Sciatic nerve (tissue), 2 donors: ENCODE measurements at places on chromosomes 3 and 15. TPM values are rescaled to one million over a fixed set of nuclear protein-coding genes. Genes with fewer than 3 reads are reported as not detected.

DNA sequence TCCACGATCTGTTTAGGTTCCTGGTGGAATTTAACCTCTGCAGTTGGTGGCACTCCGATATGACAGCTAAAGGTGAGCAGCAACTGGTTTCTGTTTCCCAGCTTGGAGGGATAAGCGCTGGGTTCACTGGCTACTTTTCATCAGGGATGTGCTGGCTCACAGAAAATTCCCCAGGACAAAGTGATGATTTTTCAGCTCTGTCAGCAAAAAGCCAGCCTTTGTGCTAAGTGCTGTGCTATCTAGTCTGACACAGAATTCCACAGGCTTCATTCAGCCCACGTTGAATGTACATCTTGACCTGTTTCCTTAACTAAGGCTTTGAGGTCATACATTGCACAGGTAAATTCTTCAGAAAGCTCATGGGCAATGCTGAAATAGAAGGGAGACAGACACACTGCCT lies 81.5 kb upstream of the LRTM1 start:
- DNase-seq = no peak

- DNase-seq = no peak
Measured at GRCh38 chr15:85854345-85855097, 59.8 kb upstream of the KLHL25 start.

- DNase-seq = no peak
Measured at GRCh38 chr3:66342717-66343356, 122.0 kb downstream of the SLC25A26 start.

WDR72 gene
- not detected for total RNA-seq

GRCh38 chr3:171345107-171345843 lies 114.9 kb downstream of the TNIK start:
- DNase-seq = no peak

ITIH3 gene
- total RNA-seq = 22.0 TPM

- peak; percentile 70 for DNase-seq
Measured at GRCh38 chr15:34436956-34437442, 609 bp downstream of the GOLGA8A start.

GOLGA8J gene
- total RNA-seq = 0.89 TPM

DNA sequence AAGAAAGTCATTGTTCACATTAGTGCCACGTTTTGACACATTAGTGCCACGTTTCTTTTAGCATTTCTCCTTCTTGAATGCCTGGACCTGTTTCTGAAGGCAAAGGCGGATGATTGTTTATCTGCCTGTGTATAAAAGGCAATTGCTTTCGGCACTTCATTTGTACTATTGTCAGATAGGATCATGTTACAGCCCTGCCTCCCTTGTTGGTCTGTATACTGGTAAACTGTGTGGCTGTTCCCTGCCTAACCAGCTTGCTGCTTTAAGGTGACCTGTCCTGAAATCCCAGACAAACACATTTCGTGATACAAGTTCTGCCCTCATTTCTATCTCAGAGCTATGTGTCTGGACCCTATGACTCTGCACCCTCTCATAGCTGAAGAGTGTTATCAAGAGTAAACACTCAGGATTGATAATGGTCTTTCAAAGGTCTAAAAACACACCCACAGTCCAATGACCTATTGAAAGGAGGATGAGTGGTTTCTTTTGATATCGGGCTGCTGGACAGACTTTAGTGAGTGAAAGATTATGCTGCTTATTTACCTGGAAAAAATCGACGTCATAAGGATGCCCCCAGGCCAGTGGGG lies 276.3 kb upstream of the MCTP2 start:
- DNase-seq = no peak

DNA sequence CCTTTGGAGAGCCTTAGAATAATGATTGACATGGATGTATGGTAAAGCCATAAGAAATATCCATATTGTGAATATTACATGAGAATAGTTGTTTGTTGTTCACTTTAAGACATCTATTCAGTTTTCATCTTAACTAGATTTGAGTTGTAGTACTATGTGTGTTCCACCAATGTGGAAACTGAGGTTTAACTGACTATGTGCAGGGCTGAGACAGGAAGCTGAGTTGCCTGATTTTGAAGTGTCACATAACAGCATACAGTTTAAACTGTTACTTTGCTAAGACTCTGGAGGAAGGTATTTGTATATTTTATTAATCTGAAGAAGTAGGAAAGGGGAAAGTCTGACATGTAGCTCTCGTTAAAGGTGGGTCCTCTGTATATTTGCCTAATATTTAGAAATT lies 2.1 kb downstream of the ECT2 start:
- DNase-seq = no peak

- DNase-seq = no peak
Measured at GRCh38 chr15:60318216-60318867, 79.4 kb downstream of the ANXA2 start.

VEPH1 gene
- total RNA-seq = 1.0 TPM

GRCh38 chr3:63354160-63354559 lies 76.1 kb downstream of the SYNPR start:
- DNase-seq = no peak

FETUB gene
- total RNA-seq = not detected

DNA sequence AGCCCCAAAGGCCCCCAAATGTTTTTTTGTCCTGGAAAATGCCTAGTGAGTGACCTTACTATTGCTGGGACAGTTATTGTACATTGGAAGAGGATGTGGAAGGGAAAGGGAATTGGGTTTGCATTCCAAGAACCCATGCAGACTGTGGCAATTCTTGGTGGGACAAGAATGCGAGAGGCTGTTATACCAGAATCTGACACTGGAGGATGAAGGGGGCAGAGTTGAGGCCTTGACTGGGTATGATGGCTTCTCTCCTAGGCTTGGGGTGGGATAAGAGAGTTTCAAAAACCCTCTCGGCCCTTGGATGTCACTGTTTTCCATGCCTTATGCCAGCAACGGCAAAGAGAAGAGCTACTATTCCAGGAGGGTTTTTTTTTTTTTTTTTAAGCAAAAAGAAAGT lies 25.3 kb downstream of the IL16 start:
- DNase-seq = no peak

- peak; percentile 73 for DNase-seq
Measured at GRCh38 chr3:46812237-46812791, 50.9 kb downstream of the MYL3 start.

DNA sequence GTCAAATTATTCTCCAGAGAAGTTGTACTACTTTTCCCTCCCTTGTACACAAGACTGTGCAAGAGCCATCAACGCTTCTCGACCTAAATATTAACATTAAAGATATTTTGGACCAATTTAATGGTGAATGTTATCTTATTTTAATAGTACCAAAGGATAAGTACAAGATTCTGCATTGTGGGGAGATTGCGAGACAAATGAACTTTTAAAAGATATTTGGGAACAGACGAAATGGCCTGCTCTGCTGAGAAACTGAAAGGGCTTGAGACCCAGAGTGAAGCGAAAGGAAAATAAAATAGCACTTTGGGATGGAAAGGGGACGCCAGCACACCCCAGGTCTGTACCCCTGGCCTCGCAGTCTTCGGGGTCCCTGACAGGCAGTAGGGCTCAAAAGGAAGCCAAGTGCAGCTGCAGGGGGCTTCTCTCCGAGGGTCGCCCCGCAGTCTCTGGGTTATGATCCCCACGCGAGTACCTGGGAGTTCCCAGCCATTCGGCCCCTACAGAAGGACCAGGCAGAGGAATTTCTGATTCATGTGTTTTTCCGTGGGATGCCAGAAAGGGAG lies 97.6 kb upstream of the VGLL3 start:
- no peak for DNase-seq

- DNase-seq = no peak
Measured at GRCh38 chr3:115099134-115099985, 47.7 kb downstream of the ZBTB20 start.

FOXB1 gene
- not detected for total RNA-seq

DNA sequence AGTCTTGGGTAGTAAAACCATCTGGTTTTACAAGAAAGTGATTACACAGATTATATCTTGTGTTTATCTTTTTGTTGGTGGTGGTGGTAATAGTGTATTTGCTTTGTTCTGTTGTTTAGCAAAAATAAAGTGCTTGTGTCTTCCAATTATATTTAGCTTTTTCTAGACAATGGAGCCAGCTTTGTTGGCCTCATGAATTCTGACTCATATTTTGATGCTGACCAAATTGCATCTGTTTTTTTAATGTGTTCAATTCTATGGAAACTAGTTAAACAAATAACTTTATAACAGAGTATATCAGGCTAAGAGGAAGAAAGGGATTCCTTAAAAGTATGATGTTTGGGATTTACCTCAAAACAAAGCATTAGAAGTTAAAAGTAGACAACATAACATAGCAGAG lies 69.3 kb upstream of the BFSP2 start:
- no peak for DNase-seq

DNA sequence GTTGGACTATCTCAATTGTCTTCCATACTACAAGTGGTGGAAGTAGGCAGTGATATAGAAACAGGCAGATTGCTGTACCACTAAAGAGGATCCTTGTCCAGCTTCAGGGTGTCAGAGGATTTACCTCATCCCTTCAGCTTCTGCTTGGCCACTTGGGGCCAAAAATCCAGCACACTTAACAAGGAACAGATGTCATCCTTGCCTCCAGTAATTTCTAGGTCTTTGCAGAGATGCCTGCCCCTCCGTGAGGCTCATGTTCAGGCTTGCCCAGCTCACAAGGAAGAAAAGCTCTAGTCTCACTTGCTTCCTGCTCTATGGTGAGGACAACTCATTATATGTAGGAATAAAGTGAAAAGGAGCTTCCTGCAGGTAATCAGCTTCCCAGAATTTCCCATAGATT lies 510.3 kb downstream of the EPHA3 start:
- DNase-seq = no peak

- no peak for DNase-seq
Measured at GRCh38 chr3:60167186-60167585, 1084.1 kb downstream of the FHIT start.
